CD14-positive monocyte (primary cell): ENCODE measurements at places on chromosomes 6 and 20.

DNA sequence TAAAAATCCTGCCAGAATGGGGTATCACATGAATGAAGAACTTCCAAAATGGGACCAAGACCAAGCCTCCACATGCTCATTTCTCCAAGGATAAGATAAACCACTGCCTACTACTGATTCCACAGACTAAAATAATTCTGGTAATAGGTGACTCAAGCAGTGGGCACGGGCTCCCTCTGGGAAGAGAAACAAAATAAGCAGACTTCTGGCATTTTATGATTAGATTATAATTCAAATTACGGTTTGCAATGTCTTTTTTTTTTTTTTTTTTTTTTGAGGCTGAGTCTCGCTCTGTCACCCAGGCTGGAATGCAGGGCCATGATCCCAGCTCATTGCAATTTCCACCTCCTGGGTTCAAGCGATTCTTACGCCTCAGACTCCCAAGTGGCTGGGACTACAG is 16.0 kb downstream of the UQCC1 start:
- H3K4me1 ChIP-seq = no peaks in the 10 kb centered on the region
- no peak for DNase-seq
- peaks cover 32% of the 10 kb centered on the region for H3K36me3 ChIP-seq
- no peaks in the 10 kb centered on the region for H3K27me3 ChIP-seq
- no peak overlapping the region for H3K27ac ChIP-seq

DNA sequence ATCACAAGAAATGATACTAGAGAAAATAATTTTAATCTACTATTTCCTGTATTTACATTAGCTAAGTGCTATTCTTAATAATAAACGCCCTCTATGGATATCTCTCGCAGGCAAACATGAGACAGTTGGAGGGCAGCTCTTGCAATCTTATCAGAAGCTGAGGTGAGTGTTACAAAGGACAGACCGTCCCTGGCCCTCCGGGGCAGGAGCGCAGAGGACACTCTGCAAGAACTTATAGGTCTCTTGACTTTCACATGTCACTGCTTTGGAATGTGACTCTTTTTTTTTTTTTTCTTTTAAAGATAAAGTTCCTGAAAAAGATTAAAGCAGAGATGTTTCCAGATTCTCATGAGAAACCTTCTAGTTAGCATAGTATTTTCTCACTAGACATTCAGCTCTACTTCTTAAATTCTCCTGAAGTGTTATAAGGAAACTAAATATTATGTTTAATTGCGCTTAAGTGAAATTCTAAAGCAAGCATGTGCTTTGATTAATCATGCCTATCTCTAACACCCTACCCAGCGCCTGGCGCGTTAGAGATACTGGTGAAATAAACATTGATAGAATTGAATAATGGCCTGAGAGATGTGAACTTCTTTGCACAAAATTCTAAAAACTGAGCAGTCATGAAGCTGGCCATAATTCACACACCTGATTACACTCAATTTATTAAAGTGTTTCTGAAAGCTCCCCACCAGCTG is 57.4 kb downstream of the SYTL3 start:
- H3K36me3 ChIP-seq = peaks cover 35% of the 10 kb centered on the region
- H3K27ac ChIP-seq = no peak overlapping the region
- H3K4me3 ChIP-seq = no peak overlapping the region
- no peaks in the 10 kb centered on the region for H3K27me3 ChIP-seq
- peaks cover 10% of the 10 kb centered on the region for H3K4me1 ChIP-seq
- DNase-seq = no peak

- H3K27ac ChIP-seq = peak overlapping the region; percentile 64
- no peaks in the 10 kb centered on the region for H3K27me3 ChIP-seq
- H3K4me1 ChIP-seq = peaks cover 67% of the 10 kb centered on the region
- peak; percentile 39 for DNase-seq
- H3K4me3 ChIP-seq = no peak overlapping the region
Observed at GRCh38 chr6:90105506-90106170, 191.0 kb downstream of the BACH2 start.

GRCh38 chr6:153840039-153840850 is 198.8 kb upstream of the OPRM1 start:
- no peak overlapping the region for H3K27ac ChIP-seq
- H3K4me1 ChIP-seq = no peaks in the 10 kb centered on the region
- DNase-seq = no peak
- H3K27me3 ChIP-seq = no peaks in the 10 kb centered on the region
- H3K36me3 ChIP-seq = no peaks in the 10 kb centered on the region

DNA sequence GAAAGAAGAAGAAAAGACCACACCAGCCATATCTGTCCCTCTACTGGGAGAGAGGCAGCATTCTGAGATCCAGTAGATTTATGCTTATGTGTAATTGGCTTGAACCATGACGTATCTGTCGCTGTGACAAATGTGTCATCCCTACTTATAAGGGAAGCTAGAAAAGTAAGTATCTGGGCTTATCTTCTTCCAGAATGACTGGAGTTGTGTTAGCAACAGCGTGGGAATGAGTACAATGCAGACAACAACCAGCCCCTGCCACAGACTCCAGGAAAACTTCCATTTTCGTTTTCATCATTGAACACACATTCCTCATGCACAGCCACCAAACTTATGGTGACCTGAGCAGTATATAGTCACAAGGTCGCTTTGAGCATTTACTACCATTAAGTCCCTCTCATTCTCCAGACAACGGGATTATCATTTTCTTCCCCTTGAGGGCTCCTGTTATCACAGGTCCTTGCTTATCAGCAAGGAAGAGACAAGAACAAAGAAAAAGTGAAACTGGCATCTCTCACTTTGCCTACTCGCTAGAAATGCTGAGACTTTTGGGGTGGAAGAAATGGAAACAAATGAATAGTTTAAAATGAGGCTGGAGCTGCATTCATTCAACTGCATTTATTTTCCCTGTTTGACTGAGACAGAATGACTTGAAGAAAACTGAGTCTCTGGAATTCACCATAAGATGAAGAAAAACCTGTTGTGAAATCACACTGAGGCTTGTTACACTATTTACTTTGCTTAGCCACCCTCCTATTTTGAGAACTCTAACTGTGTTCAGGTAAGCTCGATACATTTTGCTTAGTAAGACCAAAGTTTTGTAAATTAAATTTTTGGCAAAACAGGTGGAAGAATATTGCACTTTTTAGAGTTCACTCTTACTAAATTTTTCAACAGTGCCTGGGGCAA is 149.3 kb upstream of the FOXQ1 start:
- no peak overlapping the region for H3K27ac ChIP-seq
- H3K27me3 ChIP-seq = no peaks in the 10 kb centered on the region
- H3K4me3 ChIP-seq = no peak overlapping the region
- no peaks in the 10 kb centered on the region for H3K36me3 ChIP-seq

- H3K4me1 ChIP-seq = no peaks in the 10 kb centered on the region
- H3K4me3 ChIP-seq = no peak overlapping the region
- DNase-seq = no peak
- peaks cover 27% of the 10 kb centered on the region for H3K36me3 ChIP-seq
Observed at GRCh38 chr6:167005350-167006159, 6.4 kb downstream of the CEP43 start.

- DNase-seq = no peak
- no peaks in the 10 kb centered on the region for H3K27me3 ChIP-seq
- no peak overlapping the region for H3K4me3 ChIP-seq
- peaks cover 15% of the 10 kb centered on the region for H3K4me1 ChIP-seq
Observed at GRCh38 chr6:116685437-116685993, 4.5 kb downstream of the KPNA5 start.

GRCh38 chr6:99333068-99333467 is 16.4 kb downstream of the FAXC start:
- DNase-seq = no peak
- H3K4me1 ChIP-seq = no peaks in the 10 kb centered on the region
- H3K27me3 ChIP-seq = peaks cover 3% of the 10 kb centered on the region

DNA sequence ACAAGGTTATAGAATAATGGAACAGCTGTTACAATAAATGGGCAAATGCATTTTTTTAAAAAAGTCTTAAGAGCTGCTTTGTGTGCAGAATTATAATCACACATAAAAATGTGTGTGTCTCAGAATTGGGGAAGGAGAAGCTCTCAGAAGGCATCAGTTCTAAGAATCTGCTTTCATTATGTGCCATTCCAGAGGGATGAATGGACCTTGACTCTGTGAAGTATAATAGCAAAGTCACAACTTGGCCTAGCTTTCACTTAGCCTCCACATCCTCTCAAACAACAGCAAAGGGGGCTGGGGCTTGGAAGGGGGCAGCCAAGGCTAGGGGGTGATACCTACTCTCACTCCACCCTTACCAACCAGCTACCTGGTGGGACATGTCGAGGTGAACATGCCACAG is 265.0 kb downstream of the CDC5L start:
- H3K4me3 ChIP-seq = no peak overlapping the region
- peaks cover 8% of the 10 kb centered on the region for H3K27me3 ChIP-seq
- H3K4me1 ChIP-seq = peaks cover 24% of the 10 kb centered on the region
- no peaks in the 10 kb centered on the region for H3K36me3 ChIP-seq
- H3K27ac ChIP-seq = no peak overlapping the region

DNA sequence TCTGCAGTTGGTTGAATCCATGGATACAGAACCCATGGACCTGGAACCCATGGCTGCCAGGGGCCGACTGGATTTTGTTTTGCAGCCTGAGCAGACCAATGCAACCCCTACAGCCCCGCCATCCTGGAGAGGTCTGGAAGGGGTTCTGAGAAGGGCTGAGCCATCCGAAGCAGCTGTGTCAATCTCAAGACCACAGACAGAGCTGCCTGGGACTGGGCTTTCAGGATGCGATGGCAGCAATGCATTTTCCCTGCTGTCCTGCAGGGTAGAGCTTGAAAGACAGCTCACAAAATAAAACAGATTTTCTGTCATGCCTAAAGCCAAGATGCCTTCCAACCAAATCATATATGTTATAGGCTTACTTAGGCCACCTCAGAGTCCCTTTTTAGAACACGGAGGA is 125.8 kb upstream of the NXT1 start:
- H3K4me3 ChIP-seq = no peak overlapping the region
- peaks cover 35% of the 10 kb centered on the region for H3K4me1 ChIP-seq
- H3K27ac ChIP-seq = peak overlapping the region; percentile 93
- no peaks in the 10 kb centered on the region for H3K27me3 ChIP-seq
- peaks cover 7% of the 10 kb centered on the region for H3K36me3 ChIP-seq

GRCh38 chr6:12751694-12752325 is 35.2 kb downstream of the PHACTR1 start:
- no peak overlapping the region for H3K27ac ChIP-seq
- no peak overlapping the region for H3K4me3 ChIP-seq
- DNase-seq = no peak
- H3K4me1 ChIP-seq = no peaks in the 10 kb centered on the region
- H3K27me3 ChIP-seq = peaks cover 33% of the 10 kb centered on the region

DNA sequence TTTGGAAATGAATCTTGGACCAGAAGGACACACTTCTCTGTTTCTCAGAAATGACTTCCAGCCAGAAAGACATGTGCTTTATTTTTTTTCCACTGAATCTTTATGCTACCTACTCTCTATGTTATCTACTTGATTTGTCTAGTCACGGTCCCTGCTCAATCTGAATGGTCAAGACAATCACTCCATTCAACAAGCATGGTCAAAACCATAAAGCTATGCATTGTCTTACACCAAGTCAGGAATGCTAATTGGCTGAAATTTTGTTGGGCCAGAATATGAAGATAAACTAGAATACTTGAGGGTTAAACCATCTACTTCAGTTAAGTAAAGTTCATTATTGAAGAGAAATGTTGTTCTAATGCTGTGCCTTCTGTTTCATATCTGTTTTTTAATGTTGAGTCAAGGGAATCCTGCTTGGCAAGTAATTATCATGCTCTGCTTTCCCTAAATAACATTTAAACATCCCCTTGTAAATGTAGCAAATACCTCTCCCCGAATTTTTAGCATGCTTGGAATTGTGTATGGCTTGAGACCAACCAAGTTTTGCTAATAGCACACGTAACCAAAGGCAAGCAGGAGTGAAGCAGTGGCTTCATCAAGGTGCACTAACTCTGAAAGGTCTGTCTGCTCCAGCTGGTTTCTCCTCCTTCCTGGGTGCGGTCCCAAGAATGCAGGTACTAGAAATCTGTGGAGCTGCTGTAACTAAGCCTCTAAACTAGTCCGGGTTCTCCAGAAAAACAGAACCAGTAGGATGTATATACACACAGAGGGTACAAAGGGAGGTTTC is 190.3 kb upstream of the CDYL start:
- no peaks in the 10 kb centered on the region for H3K27me3 ChIP-seq
- H3K4me3 ChIP-seq = no peak overlapping the region
- H3K27ac ChIP-seq = no peak overlapping the region
- no peaks in the 10 kb centered on the region for H3K36me3 ChIP-seq

GRCh38 chr6:5172897-5173474 is 87.8 kb downstream of the LYRM4 start:
- H3K4me3 ChIP-seq = no peak overlapping the region
- no peak for DNase-seq
- no peaks in the 10 kb centered on the region for H3K36me3 ChIP-seq
- peaks cover 14% of the 10 kb centered on the region for H3K4me1 ChIP-seq

DNA sequence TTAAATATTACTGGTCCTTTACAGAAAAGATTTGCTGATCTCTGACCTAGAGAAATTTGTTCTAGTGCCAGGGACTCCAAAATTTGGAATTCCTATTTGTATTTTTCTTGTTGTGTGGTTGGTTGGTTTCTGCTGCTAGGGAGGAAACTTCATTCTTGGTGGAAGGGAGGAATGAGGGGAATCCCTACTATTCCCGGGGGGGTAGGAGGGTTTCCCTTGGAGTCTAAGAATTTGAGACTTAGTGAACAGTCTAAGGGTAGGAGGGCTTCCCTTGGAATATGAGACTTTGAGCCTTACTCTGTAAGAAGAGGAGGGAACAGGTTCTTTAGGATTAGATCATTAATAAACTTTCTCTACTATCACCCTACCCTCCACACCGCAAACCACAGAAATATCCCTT is 67.1 kb upstream of the ADGRF1 start:
- H3K4me1 ChIP-seq = peaks cover 13% of the 10 kb centered on the region
- H3K4me3 ChIP-seq = no peak overlapping the region
- DNase-seq = no peak
- H3K36me3 ChIP-seq = no peaks in the 10 kb centered on the region
- H3K27me3 ChIP-seq = peaks cover 5% of the 10 kb centered on the region

DNA sequence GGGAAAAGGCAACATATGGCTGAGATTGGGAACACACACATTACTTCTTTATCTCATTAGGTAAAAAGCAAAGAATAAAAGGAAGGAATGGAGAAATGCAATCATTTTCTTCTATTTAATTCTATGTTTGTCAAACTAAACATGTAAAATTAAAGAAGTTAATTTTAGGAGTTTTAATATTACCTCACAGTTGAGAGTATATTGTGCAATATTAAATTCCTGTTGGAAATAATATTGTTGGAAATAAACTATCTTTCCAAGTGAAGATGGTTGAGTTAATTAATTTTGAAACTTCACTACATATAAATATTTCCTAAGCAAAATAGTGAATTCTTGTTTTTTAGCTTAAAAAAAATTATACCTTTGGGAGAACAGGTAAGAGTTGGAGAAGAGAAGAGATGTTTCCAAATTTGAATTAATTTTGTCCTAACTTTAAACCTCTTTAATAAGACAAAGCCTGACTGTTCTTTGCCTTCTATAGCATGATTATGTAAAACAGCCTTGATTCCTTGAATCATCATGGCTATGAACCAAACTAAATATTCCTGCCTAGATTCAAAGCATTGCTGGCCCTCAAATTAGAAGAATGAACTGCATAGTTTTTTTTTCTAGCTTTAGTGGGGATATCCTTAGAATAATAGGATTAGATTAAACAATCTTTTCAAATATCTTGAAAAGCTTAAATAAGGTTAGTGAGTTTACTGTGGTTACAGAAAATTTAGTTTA is 1349.1 kb upstream of the ADGRB3 start:
- no peaks in the 10 kb centered on the region for H3K27me3 ChIP-seq
- DNase-seq = no peak
- H3K4me1 ChIP-seq = no peaks in the 10 kb centered on the region
- no peak overlapping the region for H3K27ac ChIP-seq
- no peak overlapping the region for H3K4me3 ChIP-seq
